NCI-H1092 (cell line): ENCODE measurements at places on chromosomes 5 and 9.

DNA sequence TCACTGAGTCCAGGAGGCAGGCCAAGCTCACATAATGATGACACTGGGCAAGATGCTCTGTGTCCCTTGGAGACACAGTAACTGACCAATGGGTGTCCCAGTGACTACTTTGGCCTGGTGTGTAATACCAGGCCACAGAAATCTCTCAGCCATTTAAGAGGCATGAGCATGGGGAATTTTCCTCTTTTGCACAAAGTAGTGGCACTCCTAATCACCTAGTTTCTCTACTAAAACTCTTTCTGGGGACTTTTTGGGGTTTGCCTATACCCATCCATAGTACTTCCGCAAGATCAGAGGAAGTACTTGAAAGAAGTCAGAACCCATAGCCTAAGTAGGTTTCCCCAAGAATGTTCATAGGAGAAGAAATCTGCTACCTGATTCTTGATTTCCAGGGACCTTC, 161.9 kb downstream of the ARSB start:
- DNase-seq: no peak

- no peak for DNase-seq
Observed at GRCh38 chr9:7342229-7342628, 457.3 kb downstream of the DMAC1 start.

DNA sequence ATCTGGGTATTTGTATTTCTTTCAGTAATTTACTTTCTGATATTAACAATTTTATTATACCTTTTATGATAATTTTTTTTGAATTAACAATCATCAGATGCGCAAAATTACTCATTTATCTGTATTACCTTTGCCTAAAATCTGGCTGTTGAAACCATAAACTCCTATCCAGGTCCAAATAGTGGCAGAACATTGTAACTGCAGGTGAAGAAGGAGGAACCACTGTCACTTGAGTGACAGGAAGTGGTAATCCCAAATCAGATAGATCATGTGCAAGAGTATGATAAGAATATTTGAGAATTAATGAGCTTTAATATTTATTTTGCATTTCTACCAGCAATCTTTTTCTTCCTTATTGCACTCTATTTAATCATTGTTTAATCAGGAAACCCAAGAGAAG, 139.3 kb upstream of the TLE4 start:
- no peak for DNase-seq

DNA sequence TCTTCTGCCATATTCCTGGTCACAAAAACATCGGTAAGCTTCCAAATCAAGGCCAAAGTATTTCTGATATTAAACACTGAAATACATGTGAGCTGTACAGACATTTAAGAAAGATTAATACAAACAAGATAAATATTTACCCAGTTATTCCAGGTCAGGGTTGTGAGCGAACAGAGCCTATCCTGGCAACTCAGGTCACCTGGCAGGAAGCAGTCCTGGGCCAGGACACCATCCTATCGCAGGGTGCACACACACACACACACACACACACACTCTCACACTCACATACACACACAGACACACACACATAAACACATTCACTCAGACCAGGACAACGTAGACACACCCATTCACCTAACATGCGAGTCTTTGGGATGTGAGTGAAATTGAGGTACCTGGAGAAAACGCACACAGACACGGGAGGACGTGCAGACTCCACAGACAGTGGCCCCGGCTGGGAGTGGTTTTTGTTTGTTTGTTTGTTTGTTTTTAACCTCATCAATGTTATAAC, 82.4 kb upstream of the CACNA1B start:
- DNase-seq: no peak

GRCh38 chr5:177301503-177302165, 1.9 kb downstream of the RAB24 start:
- peak; percentile 16 for DNase-seq

DNA sequence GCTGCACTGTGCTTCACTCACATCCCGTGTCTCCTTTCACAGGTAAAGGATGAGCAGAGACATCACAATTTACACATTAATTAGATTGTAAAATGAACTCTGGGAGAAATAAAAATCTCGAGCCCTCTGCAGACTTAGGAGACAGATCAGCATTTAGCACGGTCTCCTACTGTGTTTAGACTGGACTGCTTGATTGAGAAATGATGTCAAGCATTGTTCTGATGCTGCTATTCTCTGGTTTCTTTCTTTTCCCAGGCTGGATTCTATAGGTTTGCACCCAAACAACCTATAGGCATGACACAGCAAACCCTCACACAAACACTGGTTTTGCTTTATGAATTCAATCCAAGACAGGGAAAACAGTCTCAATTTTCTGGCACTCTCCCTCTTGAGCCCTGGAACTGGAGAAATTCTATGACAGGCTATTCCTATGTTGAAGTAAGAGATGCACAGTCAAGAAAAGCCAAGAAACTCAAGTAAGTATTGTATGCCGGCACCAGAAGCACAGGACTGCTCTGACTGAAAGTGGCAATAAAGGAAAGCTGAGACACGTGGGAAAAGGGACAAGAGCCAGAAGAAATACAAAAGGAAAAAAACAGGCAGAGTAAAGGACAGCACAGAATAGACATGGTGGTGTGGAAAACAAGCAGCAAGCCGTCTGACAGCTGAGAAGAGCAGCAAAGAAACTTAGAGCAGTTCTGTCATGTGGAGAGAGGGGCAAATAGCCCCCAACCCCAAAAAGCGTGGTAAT, 24.8 kb upstream of the ERAP2 start:
- DNase-seq: no peak

- no peak for DNase-seq
Observed at GRCh38 chr5:36683821-36684434, 77.5 kb downstream of the SLC1A3 start.

DNA sequence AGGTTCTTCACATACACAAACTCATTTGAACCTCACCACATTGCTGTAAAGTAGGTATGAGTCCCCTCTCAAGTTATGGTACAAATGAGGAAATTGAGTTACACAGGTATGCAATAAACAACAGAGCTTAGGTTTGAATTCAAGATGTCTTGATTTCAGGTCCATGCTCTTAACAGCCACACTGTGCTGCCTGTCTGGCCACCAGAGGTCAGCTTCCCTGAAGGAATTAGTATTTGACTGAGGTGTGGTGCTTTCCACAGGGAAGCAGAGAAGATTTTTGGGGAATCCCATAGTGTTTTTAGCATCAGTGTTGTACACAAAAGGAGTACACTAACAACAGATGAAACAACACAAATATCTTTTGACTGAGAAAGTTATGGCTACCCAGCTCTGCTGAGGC, 94.4 kb upstream of the ITGA1 start:
- DNase-seq: no peak

DNA sequence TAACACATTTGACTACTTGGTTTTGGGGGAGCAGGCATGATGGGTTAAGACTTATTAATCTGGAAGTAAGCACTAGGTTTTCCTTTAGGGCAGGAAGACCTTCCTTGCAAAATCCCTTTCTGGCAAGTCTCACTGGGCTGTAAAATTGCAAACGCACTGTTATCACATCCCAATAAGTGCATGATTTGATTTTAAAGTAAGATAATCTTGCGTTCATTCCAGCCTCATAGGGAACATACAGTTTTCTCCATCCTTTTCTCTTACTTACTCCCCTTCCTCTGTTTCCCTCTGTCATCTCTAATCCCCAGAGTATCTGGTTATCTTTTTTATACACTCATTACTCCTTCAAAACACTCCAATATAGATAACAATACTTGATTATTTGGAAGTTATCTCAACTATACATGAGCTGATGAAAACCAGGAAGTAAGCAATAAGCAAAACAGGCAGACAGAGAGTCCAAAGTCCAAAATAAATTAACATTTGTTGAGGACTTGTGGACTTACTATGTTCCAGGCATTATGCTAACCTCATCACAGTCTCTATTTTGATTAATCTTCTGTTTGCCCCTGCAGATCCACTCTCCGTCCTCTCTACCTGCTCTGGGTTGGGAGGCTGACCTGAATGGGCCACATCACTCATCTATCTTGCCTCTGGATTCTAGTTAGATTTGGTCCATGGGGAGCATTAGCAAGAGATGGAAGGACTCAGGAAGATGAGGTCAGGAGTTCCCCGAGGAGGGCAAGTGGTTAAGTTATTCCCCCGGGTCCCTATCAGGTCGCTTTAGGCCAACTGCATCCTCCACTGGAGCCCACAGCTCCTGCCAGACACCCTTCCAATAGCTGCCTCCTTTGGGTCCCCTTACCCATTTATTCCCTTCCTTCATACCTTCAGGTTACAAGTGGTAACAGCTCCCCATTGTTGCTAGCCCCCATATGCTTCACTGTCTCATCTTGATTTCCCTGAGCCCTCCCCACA, 60.2 kb downstream of the SLC22A5 start:
- no peak for DNase-seq

DNA sequence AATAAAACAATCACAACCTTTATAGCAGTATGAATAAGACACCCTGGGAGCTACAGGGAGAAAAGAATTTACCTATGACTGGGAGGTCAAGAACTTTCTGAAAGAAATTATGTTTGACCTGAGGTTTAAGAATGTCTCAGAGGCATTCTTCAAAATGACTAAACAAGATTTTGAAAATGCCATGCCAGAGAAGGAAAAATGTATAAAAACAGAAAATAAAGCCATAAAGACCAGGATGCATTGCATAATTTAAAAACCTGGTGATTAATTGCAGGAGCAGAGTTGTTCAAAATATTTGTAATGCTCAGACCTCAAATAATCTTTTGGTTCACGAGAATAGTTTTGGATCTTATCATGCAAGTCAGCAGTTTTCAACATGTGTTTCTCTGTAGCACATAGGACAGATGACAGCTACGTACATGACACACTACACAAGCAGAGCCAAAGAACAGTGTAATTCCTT, 954.7 kb upstream of the ARRDC3 start:
- no peak for DNase-seq

DNA sequence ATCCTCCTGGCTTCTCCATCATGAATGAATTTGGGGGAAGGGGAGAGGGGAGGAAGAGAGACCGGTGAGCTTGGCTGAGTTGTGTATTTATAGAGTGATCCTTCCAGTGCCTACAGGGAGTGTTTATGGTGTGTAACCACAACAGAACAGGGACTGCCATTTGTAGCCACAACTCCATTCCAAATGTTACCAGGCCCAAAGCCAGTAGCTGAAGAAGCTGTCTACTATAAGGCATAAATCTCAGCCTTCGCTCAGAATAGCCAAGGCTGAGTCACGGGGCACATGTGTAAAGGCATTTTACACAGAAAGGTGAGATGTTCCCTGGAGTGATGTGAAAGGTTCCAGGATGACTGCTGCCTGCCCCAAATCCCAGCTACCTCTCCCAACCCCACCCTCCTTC, 2.5 kb downstream of the TMEM252 start:
- DNase-seq: no peak
